Amygdala (tissue), 56 donors: ENCODE measurements at places on chromosomes 2 and 18.

- DNase-seq: no peak
Measured at GRCh38 chr2:224145751-224146355, 106.8 kb upstream of the SERPINE2 start.

DNA sequence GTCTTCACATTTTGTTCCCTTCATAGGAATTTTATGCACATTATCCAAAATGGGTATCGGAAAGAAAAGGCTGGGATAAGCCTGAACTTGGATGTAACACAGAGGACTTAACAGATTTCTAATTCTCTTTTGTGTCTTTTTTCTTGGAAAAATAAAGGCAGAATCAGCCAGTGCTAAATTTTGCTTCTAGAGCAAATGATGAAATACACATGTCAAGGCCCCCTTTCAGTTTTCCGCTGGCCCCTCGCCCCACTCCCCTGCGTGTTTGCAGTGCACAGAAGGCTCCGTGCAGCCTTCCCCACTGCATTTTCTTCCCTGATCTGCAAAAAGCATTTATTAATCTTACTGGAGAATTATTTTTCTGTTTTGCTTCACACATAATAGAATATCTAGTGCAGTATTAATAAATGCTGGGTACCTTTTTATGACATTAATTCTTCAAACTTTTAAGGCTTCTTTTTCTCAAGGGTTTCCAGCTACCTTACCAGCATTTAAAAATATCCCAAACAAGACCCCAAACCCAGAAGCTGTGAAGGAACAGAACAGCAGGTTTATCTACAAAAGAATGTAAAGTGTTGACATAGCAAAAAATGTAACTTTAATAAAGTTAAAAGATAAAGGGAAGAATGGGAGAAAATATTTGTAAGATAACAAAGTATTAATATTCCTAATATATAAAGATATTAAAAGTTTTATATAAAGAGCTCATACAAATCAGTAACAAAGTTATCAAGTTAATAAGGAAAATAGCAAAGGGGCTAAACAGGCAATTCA lies 81.3 kb upstream of the SPTBN1 start:
- DNase-seq: no peak

- no peak for DNase-seq
Measured at GRCh38 chr2:46375566-46376125, 78.4 kb downstream of the EPAS1 start.

DNA sequence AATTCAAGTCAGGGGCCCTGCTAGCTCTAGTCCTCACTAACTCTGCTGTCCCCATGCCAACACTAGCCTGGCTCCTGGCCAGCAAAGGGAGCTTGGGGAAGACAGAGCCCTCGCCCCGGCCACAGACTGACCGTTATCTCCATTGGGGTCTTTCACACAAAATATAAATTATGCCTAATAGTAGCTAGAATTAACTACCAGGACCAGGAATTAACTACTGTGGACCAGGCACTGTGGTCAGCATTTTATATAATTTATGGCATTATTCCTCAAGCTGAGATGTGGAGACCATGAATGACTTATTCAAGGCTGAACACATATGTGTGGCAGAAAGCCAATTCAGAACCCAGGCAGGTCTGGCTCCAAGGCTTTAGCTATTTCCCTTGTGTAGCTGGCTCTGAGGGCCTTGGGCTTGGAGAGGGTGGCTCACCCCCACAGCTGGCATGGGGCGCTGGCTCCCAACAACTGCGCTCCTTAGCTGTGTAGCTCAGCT lies 49.2 kb downstream of the CELF4 start:
- no peak for DNase-seq

GRCh38 chr2:240252872-240253511 lies 112.5 kb upstream of the OTOS start:
- DNase-seq: no peak

DNA sequence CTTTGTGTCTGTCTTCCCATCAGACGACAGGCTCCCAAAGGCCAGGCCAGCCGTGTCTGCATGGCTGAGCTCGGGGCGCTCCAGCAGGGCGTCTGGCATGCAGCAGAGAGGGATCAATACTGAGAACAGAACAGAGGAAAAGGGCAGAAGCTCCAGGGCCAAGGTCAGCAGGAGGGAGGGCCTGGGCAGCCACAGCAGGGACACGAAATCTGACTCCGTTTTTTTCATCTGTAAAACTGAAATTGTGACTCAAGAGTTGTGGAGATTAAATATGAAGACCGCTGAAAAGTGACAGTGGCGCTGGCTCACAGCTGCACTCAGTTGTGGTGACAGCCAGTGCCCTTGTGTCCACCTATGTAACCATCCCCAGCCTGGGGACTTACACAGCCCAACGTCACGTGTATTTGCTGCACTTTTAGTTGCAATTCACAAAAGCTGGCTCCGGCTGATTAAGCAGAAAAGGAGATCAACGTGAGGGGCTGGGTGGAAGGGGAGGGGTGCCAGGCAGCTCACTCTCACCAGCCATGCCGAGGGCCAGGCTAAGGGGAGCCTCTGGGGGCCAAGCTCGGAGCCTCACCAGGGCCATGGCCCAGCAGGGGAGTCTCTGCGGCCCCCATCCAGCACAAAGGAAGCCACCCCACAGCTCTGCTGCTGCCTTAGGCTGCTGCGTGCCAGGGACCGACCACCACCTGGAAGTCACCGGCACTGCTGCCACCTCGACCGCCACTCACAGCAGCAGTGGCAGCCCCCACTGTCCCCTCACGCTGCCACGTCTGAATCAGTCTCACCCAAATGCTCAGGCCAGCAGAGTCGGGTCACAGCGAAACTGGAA lies 74.7 kb downstream of the EIPR1 start:
- no peak for DNase-seq

- DNase-seq: no peak
Measured at GRCh38 chr2:223908304-223908998, 36.7 kb downstream of the WDFY1 start.

GRCh38 chr2:69518841-69519240 lies 81.6 kb upstream of the NFU1 start:
- no peak for DNase-seq

GRCh38 chr2:46068636-46069035 lies 228.6 kb upstream of the EPAS1 start:
- DNase-seq: no peak

DNA sequence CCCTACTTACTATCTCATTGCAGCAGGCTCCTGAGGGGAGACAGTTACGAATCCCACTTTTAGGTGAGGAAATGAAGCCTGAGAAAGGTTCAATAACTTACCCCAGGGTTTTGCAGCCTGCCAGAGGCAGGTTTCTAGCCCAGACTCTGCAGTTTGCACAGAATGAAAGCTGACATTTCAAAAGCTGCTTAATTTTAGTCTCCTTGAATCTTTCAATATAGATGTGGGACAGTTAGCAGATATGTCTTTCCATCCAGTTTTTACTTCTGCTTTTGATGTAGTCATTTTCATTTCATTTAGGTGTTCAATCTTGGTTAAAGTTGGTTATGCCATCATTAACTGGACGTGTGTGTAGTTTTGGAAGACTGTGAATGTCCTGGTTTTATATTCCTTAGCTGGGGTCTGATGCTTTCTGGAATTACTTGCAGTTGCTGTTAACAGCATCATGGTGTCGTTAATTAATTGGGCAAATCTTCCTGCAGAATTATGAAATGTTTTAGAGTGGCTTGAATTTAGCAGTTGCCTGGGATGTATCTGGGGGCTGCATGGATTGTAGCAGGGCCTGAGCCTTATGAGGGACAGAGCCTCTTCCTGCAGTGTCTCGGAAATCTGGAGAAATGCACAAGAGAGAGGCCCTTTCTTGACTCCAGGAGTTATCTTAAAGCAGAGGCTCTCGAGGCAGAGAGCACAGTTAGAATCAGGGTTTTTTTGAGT lies 100.8 kb downstream of the ZNF532 start:
- no peak for DNase-seq

DNA sequence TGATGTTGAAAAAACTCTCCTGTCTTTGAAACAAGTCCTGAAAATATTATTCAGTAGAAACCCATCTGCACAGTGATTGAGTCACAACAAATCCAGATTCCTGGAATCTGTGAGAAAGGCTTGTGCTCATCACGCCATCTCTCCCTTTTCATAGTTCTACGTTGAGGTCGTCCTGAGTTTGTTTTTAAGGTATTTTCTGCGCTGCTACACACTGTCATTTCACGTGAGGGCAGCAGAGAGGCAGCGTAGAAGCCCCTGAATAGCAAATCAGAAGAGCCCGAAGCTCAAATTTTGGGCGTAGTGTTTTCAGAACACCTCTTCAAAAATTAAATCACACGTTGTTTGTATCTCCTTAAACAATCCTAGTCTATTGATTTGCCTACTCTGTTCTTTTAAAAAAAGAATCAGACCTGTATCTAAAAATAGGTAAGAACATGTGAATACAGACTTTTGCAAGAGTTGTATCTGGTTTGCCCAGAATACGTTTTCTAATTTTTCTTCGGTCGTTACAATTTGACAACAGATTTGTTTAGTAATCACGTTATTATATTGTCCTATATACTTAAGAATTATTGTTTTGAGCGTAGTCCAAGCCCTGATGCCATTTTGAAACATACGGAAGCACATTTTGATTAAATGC lies 61.6 kb upstream of the SLC38A11 start:
- no peak for DNase-seq

- DNase-seq: no peak
Measured at GRCh38 chr2:28165087-28165635, 227.5 kb upstream of the FOSL2 start.

GRCh38 chr2:58800881-58801280 lies 559.8 kb upstream of the FANCL start:
- no peak for DNase-seq

GRCh38 chr18:50429207-50429948 lies 54.5 kb downstream of the SKA1 start:
- no peak for DNase-seq
